Activated CD4-positive, alpha-beta memory T cell treated with anti-CD3 and anti-CD28 coated beads, Interleukin-2, amount 10 ng/mL, durations not matched to agents 7 days and 5 days (primary cell): ENCODE measurements at places on chromosomes 12 and 14.

DNA sequence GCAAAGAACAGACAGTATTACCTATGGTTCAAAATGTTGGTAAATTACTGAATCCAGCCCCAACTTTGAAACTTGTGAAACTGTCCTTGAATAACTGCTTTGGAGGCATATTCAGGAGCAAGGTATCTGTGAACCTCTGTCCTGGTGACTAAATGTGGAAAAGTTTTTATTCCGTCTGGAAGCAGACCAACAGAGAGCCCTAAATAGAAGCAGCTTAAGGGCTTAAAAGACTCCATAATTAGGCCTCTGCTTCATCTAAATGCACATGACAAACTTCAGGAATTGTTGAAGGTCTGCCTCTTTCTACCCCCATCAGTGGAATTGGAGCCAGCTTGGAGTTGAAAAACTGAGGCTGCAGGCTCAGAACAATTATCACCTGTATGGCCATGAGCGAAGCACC, 276.5 kb downstream of the KCNH5 start:
- no peaks in the 10 kb centered on the region for H3K36me3 ChIP-seq
- no peaks in the 10 kb centered on the region for H3K27me3 ChIP-seq
- H3K4me3 ChIP-seq = no peak overlapping the region
- H3K4me1 ChIP-seq = no peaks in the 10 kb centered on the region

- H3K27me3 ChIP-seq = peaks cover 2% of the 10 kb centered on the region
- H3K27ac ChIP-seq = no peak overlapping the region
- no peak overlapping the region for H3K4me3 ChIP-seq
- no peak for DNase-seq
- H3K36me3 ChIP-seq = no peaks in the 10 kb centered on the region
- no peaks in the 10 kb centered on the region for H3K4me1 ChIP-seq
Observed at GRCh38 chr14:99936738-99937474, 128.3 kb upstream of the EVL start.

DNA sequence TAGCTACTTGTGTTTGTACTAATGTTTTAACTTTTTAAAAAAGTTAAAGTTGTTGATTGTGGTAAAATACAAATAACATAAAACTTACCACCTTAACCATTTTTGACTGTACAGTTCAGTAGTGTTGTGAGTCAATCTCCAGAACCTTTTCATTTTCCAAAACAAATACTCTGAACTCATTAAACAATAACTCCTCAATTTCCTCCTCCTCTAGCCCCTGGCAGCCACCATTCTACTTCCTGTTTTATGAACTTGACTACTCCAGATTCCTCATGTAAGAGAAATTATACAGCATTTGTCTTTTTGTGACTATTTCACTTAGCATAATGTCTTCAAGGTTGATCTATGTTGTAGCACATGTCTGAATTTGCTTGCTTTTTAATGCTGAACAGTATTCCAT, 299.1 kb upstream of the AMIGO2 start:
- H3K27me3 ChIP-seq = no peaks in the 10 kb centered on the region
- H3K4me1 ChIP-seq = peaks cover 34% of the 10 kb centered on the region
- no peak for DNase-seq
- H3K4me3 ChIP-seq = no peak overlapping the region
- peak overlapping the region; percentile 5 for H3K27ac ChIP-seq
- H3K36me3 ChIP-seq = peaks cover 8% of the 10 kb centered on the region

DNA sequence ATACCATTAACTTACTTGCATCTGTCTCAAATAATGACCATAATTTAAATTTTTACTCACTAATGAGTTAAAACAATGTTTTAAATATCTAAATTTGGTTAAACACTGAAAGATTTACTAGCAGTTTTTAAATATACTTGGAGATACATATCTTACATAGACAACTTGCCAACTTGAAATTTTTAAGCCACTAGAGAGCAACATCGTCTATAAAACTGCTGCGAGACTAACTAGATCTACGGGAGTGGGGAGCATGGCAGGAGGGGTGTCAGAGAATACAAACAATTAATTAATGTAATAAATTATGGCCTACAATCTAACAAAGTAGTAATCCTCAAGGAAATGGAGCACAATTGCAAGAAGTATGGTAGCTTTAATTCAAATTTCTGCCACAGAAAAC, 120.4 kb downstream of the LRRIQ1 start:
- DNase-seq = no peak
- no peak overlapping the region for H3K4me3 ChIP-seq
- H3K27me3 ChIP-seq = no peaks in the 10 kb centered on the region
- no peaks in the 10 kb centered on the region for H3K4me1 ChIP-seq
- no peak overlapping the region for H3K27ac ChIP-seq

DNA sequence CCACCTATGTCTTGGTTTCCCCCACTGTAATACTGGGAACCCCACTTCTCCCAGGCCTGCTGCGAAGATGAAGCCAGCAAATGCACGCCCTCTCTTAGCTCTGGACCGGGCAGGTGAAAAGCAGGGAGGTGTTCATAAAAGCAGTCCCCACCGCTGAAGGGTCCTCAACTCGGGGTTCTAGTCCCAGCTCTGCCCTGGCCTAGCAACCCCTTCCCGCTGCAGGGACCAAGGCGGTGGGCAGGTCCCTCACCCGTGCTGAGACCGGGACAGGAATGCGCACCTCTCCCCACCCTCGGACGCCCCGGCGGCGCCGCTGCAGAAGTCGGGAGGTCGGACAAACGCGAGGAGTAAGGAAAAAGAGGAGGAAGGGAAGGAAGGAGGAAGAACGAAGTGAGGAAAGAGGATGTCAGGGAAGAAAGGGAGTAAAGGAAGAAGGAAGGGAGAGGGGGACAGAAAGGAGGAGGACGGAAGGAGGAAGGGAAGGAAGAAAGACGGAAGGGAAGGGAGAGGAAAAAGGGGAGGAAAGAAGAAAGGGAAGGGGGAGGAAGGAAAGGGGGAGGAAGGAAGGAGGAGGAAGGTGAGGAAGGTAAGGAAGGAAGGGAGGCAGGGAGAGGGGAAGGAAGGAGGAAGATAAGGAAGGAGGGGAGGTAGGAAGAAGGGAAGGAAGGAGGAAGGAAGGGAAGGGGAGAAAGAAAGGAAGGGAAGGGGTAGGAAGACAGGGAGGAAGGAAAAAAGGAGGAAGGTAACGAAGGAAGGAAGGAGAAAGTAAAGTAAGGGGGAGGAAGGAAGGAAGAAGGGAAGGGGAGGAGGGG, 701 bp downstream of the SPRING1 start:
- peaks cover 21% of the 10 kb centered on the region for H3K36me3 ChIP-seq
- H3K4me1 ChIP-seq = peaks cover 39% of the 10 kb centered on the region
- peak overlapping the region; percentile 84 for H3K4me3 ChIP-seq
- peak overlapping the region; percentile 54 for H3K27ac ChIP-seq

DNA sequence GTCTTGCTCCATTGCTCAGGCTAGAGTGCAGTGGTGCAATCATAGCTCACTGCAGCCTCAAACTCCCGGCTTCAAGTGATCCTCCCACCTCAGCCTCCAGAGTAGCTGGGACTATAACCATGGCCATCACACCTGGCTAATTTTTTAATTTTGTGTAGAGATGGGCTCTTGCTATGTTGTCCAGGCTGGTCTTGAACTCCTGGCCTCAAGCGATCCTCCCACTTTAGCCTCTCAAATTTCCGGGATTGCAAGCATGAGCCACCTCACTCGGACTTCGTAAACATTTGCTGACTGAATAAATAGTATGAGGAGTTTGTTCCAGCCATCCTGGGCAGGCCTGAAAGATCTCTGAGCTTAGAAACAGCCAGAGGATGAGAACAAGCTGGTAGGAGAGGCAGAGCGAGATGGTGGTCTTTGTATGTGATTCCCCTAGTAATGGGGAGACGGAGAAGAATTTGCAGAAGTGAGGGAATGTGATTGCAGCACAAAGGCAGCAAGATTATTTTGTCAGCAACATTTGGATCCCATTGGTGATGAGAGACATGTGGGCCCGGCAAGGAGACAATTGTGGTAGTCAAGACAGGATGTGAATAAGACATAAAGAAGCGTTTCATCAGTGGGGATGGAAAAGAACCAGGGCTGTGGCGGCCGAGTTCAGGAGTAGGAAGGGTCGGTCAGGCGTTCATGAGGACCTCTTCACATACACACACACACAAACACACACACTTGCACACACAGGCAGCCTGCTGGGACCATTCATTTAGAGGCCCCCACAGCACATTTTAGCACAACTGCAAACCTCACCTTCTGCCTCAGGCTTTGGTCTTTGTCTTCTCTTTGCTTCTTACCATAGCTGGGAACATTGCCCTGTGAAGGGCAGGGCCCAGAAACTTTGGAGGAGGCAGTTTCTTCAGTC, 155.5 kb downstream of the ZFP36L1 start:
- H3K27me3 ChIP-seq = peaks cover 4% of the 10 kb centered on the region
- no peaks in the 10 kb centered on the region for H3K4me1 ChIP-seq
- DNase-seq = peak; percentile 8
- H3K27ac ChIP-seq = no peak overlapping the region

- H3K4me3 ChIP-seq = no peak within 1 kb of the TSS
- H3K27me3 ChIP-seq = peaks cover 6% of the 10 kb centered on the region
- no peak for DNase-seq
- no peaks in the 10 kb centered on the region for H3K36me3 ChIP-seq
- no peaks in the 10 kb centered on the region for H3K4me1 ChIP-seq
Observed at GRCh38 chr12:69610729-69611128, at the start of gene LRRC10. TSS of gene LRRC10 (minus strand) at chr12:69610907. CDS start at chr12:69610838, 69 bp downstream.

GRCh38 chr14:64986648-64987437, at the start of gene FNTB:
TSS of gene FNTB (plus strand) at chr14:64986895. CDS start at chr14:64986954, 59 bp downstream.
- peak within 1 kb of the TSS; percentile 86 for H3K27ac ChIP-seq
- H3K36me3 ChIP-seq = peaks cover 19% of the 10 kb centered on the region
- H3K4me3 ChIP-seq = peak within 1 kb of the TSS; percentile 92
- peaks cover 55% of the 10 kb centered on the region for H3K4me1 ChIP-seq

DNA sequence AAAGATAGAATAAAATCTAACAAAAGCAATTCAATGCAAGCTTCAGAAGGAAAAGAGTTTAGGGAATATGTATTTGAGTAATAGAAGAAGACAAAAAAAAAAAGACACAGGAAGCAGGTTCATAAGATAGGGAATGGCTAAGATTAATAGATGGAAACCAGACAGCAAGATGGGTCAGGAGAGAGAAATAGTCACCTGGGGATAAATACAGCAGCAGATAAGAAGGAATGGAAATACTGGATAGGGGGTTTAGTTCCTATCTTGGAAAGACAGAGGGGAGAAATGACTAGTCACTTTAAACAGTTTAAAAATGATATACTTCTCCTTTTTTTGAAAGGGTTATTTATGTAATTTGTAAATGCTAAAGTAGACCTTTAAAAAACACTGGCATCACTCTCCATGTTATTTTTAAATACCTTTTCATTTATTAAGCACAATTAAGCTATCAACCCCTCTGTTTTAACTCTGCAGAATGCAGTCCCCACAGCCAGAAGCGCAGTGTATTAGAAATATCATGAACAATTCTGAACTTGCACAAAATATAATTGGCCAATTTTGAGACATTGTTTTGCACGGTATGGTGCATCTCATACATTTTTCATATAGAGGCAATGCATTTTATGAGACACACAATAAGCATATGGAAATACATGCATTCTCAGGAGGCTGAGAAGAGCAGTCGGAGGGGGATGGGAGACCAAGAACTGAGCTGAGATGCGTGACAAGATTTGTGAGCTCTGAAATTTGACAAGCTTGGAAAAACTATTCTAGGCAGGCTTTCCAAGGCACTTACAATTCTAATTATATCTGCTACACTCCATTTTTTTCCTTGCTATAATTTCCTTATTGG, 303.4 kb upstream of the PRICKLE1 start:
- H3K27me3 ChIP-seq = no peaks in the 10 kb centered on the region
- no peaks in the 10 kb centered on the region for H3K4me1 ChIP-seq
- H3K36me3 ChIP-seq = no peaks in the 10 kb centered on the region
- no peak overlapping the region for H3K27ac ChIP-seq
- no peak for DNase-seq

GRCh38 chr12:124370384-124370783, 75.5 kb downstream of the RFLNA start:
- no peaks in the 10 kb centered on the region for H3K36me3 ChIP-seq
- H3K4me3 ChIP-seq = no peak overlapping the region
- no peak for DNase-seq
- no peaks in the 10 kb centered on the region for H3K27me3 ChIP-seq
